ENCODE measurements at places on chromosomes 7 and 10.
A peak's percentile ranks its signal among the peaks of the same experiment; 100 is the strongest.

DNA sequence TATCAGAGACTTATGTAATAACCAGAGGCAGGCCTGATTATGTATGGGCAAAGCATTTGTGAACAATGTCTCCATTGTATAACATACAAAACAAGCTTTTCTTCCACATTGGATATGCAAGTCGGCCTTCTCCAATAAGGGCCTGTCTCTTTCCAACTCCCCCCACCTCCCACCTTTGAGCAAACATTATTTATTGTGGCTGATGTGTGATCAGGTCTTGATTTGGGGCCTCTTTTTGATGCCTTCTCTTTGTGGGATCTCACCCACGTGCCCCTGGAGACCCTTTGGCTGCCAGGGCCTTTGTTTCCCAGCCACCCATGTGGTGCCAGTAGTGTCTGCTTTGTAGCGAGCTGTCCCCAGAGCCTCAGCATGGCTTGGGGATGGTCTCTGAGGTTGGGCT, 53.0 kb downstream of the TCF7L2 start:
- no peak for DNase-seq

DNA sequence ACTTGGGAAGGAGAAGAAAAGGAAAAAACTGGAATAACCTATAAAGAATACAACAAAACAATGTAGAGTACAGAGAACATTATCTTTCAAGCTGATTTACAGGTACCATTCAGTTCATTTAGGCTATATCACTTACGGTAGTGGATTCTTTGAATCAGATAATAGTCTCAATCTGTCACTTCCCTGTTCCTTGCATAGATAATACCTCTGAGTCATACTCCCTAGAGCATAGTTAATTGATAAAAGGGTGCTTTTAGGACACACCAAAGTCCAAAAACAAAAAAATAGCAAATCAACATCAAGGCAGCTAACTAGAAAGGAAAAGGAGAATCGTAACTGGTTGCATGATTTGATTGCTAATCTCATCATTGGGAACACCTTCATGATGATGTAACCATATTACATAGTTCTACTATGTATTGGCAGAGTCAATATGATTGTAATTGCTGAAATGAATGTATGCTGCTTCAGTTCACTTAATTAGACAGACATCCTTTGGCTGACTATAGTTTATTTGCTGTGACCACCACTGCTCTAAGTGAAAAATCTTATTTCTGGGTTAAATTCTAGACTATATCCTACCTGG, 844.4 kb downstream of the GATA3 start:
- DNase-seq, result no peak

- DNase-seq, result no peak
Observed at GRCh38 chr7:91875851-91876250, 4.7 kb downstream of the MTERF1 start.

DNA sequence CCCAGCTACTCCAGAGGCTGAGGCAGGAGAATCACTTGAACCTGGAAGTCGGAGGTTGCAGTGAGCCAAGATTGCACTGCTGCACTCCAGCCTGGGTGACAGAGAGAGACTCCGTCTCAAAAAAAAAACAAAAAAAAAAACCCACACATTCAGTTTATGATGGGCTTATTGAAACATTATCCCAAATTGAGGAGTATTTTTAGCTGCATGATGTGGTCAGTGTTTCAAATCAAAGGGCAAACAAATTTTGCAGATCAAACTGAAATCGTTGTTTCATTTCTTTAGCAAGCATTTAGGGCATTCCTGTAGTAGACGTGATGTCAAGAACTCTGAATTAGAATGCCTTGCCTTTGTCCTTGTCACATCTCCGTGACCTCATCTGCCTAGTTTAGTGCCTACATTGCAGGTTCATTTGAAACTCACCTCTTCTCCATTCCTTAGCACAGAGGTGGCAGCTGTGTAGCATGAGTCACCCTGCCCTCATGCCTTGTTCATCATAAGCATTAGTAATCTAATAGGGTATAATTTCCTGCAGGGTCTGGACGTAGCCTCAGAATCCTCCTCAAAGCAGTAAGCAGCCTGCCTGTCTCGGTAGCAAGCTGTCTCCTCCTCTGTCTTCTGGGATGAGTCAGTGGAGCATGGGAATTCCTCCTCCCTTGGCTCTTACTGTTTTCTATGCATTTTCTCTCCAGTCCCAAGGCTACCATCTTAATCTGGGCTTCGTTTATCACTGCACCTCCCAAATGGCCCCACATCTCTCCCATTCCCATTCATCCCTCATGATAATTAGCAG, 73.8 kb downstream of the CUL1 start:
- peak; percentile 81 for DNase-seq

DNA sequence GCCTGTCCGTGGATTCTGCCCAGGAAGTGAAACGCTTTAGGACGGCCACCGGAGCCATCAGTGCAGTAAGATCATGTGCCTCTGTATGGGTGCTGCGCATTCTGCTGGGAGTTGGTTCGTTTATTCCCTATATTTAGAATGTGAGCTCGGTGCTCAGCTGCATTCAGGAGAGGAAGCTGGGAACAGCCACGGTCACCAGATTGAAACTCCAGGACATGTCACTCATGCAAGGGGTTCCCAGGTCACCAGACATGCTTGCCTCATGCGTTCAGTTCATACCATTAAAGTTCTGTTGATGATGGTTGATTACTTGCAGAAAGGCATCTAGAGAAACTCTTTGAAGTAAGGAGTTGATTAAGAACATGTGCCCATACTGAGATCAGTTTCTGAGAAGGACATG, 78.1 kb downstream of the TRRAP start:
- DNase-seq, result no peak

- DNase-seq, result no peak
Observed at GRCh38 chr7:123463890-123464289, 70.5 kb downstream of the IQUB start.

GRCh38 chr10:132371641-132372081, 25.3 kb upstream of the PWWP2B start:
- no peak for DNase-seq

- no peak for DNase-seq
Observed at GRCh38 chr7:109879287-109879828, 1211.6 kb upstream of the LRRN3 start.

DNA sequence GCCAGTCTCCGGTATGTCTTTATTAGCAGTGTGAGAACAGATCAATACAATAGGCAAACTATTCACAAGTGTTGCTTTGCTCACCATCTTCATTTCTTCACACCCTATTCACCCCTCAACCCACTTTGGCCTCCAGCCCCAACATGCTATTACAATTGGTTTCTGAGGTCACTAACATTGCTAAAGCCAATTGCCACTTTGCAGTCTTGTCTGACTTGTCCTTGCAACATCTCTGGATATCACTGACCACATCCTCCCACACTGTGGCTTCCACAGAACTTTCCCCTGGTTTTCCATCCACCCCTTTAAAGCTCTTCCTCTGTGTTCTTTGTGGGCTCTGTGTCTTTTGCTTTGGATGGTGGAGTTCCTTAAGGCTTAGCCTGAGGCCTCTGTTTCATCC, 5.2 kb upstream of the APBB1IP start:
- DNase-seq, result no peak

DNA sequence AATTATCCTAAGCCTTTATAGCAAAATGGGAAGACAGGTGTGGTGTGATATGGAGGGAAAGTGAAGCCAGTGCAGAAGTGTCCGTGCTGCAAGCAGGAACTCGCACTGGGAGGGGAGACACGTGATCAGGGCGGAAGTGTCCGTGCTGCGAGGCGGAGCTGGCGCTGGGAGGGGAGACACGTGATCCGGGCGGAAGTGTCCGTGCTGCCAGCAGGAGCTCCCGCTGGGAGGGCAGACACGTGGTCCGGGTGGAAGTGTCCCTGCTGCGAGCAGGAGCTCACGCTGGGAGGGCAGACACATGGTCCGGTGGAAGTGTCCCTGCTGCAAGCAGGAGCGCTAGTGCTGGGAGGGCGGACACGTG, 40.5 kb upstream of the PRKAR1B start:
- DNase-seq, result no peak

GRCh38 chr7:128387216-128388144, 22.3 kb downstream of the IMPDH1 start:
- no peak for DNase-seq

DNA sequence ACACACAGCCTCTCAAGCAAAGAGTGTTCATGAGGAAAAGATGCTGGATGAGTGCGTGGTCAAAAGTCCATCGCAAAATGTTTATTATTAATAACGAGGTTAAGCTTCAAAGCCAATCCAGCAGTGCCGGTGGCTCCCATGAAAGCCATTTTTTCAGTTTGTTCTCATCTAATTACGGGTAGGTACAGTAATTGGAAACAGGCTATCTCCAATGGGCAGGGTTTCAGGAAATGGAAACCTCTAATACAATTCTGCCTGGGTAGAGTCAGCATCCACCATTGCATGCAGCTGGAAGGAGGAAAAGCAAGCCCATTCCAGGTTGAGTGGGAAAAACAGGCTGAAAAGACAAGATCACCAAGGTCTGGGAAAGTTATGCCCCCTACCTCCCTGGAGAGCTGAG, 57.4 kb downstream of the GPAM start:
- DNase-seq, result no peak

DNA sequence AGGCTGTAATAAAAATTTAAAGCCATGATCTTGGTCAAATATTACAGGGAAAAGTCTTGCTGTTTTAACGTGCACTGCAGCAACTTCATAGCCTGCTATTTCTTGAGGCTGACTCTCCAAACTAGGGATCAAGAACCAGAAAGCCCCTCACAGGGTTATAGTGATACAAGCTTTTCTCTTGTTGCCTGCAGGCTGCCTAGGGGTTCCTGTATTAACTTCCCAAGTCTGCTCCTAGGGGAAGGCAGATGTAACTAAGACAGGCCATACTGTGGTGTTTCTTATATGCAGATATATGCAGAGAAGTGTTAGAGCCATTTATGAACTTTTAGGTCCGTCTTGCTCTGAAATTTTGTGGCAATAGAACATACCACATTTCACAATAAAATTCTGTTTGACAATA, 175.7 kb downstream of the FOXP2 start:
- DNase-seq, result no peak

DNA sequence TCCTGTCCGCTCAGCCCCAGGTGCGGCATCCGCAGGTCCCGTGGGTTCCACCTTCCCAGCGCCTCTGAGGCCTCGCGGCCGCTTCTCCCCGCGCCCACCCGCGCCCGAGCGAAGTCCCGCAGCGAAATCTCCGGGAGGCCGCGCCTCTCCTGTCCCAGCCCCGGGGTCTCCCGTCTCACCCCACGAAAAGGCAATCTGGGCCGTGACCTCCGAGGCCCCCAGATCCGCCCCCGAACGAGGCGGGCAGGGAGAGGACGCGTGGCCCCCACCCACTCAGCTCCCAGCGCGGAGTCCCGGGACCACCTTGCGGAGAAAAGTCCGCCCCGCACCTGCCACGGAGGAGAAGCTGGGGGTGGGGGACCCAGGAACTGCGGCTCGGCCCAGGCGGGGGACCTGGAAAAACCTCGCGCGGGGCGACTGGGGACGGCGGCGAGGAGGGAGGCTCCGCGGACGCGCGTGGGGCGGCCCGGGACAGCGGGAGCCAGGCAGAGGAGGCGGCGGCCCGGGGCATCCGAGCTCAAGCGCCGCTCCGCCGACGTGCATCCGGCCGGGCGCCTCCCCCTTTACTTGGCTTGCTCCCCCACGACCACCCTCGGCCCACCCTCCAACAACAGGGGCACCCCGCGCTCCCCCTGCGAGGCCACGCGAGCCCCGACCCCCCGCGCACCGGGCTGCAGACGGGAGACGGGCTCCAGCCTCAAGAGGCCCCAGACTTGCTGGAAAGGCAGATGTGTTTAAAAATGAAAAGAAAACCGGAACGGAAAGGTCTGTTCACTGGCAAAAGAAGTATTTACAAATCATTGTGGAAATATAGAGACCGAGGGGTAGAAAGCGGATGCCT, 33.0 kb upstream of the RNF32 start:
- DNase-seq, result no peak

DNA sequence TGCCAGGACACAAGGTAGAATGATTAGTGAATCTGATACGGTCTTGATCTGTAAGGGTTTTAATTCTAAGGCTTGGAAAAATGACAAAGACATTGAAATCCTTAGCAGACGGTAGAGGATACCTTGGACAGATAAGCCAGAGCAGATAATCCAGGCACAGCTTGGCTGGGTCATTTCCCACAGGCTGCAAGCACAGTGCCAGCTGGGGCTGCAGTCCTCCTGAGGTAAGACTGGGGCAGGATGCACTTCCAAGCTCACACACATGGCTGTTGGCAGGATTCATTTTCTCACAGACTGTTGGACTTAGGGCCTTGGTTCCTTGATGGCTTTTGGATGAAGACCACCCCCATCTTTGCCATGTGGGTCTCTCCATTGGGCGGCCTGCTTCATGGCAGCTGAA, 63.2 kb upstream of the BMPER start:
- no peak for DNase-seq

- DNase-seq, result peak; percentile 95
Observed at GRCh38 chr7:66493235-66494205, 135.2 kb upstream of the KCTD7 start.

DNA sequence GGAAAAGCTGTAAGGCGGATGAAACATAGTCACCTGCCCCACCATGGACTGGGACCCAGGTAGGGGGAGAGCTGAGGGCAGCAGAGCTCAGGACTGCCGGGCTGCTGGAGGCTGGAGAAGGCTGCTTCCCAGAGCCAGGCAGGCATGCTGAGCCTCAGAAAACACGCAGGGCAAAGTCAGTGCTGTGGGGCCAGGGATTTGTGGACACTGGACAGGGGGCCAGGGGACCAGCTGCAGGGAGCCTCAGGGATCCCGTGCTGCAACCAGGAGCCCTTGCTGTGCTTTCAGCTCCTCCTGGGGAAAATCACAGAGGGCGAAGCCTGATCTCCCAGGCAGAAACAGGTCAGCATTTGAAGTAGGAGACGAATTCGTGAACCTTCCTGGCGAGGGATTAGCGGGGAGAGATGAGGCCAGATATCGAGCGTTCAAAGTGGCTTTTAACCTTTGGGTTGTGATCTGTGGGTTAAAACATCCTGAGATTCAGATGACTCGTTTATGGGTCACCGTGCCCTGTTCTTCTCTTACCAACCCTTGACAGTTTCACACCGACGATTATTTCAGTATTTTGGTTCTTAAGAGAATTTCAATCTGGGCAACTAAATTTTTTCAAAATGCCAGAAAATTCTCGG, 85.6 kb upstream of the SHH start:
- DNase-seq, result no peak

DNA sequence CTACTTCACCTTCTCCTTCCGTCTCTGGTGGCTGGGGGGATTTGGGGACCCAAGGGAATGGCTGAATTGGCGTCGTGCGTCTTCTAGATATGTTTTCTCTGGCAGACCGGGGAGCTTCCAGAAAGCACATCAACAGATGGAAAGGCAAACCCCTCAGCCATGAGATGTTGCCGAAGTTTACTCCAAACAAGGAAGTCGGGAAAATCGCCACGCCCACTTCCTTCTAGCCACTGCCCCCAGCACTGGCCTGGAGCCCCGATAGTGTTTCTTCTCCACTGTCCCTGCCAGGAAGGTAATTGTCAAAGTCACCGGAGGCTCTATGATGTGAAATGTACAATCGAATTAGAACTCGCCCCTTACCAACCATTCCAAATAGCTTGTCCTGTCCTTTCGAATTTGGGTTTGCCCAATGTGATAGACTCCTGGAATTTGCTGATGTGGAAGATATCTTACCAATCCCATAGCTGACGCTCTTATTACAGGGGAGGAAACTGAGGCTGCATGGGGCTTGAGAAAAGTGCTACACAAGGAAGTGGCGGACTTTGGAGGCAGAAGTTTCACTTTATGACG, 191.0 kb downstream of the LSM5 start:
- DNase-seq, result no peak
